ENCODE measurements at places on chromosomes 5 and 9.

GRCh38 chr5:139312075-139312474 is 18.5 kb downstream of the MATR3 start:
- DNase-seq = no peak

- no peak for DNase-seq
Observed at GRCh38 chr5:76859591-76860247, 9.9 kb downstream of the S100Z start.

DNA sequence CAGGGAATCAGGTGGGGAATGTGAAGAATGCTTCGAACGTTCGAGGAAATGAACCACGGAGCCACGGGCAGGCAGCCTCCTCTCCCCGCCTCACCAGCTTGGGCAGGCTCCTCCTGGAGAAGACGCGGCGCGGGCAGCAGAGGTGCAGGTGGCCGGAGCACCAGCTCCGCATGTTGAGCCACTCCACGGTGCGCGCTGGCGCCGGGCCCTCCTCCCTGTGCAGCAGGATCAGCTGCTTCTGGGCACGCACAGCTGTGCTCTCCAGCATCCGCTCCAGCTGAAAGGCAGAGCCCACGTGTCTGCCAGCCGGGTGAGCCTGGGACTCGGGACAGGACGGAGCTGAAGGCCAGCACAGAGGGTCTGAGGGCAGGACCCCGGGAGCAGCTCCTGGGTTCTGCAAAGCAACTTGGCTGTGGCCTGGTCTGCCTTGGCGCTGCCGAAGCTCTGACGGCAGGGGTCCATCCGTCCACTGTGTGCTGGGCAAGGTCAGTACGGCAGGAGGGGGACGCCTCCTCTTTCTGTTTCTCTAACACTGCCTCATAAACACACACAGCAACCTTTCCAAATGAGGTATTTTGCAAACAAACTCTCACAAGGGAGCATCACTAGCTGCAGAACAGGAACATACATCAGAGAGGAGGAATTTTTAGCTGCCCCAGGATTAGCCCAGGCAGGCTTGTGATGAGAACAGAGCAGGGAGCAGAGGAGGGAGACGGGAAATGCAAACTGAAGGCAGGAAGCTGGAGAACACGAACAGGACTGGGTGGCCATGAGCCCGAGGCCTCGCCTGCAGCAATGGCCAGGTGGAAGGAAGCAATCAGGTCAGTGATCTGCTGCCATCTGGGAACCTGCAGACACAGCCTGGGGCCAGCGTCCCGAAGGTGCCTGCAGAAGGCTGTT is 20.1 kb upstream of the NSMF start:
- DNase-seq = no peak

DNA sequence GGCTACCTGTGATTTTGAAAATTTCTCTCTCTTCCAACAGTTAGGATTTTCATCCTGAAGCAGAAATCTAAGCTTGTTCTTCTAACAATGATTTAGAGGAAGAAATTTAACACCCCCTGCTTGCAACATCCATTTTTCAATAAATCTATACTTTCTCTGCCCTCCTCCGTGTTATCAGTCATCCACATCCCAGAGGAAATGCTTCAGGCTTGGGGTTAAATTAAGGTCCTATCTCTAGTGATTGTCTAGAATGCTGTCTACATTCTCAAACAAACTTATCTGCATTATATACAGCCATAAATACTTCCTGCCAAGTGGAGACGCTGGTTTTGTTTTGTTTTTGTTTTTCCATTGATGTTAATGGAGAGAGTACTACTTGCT is 371.0 kb downstream of the CSNK1G3 start:
- no peak for DNase-seq

DNA sequence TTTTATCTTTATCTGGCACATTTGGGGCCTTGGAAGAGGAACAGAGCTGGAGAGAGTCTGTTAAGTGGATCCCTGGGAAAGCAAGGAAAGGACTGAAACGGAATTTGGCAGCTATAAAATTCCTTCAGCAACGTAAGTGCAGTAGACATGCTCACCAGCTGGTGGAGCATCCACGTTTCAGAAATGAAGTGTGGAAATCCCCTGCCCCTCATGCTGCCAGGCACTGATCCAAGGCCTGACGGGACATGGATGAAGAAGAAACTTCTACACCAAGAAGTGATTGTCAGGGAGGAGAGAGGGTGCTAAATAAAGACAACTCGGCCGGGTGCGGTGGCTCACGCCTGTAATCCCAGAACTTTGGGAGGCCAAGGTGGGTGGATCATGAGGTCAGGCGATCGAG is 209.3 kb downstream of the ROR2 start:
- no peak for DNase-seq

DNA sequence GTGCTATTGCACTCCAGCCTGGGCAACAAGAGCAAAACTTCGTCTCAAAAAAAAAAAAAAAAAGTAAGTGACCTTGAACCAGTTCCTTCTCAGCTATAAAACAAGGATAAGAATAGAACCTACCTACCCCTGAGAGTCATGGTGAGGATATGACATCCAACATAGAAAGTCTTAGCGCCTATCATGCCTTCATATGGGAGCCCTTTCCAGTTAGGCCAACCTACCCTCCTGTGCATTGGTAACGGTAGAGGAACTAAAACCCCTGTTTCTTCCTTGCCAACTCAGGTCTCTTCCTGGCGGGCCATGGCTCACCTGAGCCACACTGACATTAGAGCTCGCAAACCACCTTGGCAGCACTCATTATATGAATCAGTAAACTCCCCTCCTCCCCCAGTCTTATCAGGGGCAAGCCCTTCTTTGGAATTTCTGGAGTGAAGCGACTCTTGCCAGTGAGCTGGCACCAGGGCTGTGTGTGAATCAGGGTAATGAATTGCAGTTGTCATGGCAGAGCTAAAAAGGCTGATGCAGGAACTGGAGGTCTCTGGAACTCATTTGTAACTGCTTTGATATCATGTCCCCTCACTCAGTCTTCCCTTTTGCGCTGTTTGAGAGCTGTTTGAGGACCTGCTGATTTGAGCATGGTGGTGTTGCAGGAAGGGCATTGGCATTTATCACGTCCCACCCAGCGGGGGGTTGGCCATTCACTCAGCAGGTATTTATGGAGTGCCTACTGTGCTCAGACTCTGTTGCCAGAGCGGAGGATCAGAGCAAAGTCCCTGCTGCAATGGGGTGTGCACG is 10.3 kb downstream of the WWC1 start:
- DNase-seq = no peak

DNA sequence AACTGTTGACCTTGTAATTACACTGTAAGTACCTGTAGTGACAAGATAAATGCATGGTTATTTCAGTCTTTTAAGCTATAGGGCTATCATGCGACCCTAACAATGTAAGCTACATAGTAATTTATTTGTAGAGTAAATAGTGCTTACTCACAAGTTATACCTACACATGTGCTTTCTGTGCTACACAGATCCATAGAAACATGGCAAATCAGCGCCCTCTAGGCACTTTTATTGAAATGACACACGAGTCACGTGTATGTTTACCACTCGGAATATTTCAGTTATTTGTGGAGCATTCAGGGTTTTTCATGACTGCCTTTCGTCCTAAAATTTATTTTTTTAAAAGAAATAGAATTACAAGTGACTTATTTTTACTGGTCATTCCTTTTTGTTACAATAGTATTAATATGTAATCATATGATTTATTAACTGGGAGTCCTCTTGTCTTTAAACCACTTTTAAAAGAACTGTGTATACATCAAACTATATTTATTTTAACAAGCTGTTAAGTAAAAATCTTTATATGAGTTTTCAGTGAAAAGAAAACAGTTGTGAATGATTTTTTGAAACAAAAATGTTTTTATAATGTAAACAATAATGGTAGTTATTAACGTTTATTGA is 1242.3 kb upstream of the WWC1 start:
- peak; percentile 11 for DNase-seq

DNA sequence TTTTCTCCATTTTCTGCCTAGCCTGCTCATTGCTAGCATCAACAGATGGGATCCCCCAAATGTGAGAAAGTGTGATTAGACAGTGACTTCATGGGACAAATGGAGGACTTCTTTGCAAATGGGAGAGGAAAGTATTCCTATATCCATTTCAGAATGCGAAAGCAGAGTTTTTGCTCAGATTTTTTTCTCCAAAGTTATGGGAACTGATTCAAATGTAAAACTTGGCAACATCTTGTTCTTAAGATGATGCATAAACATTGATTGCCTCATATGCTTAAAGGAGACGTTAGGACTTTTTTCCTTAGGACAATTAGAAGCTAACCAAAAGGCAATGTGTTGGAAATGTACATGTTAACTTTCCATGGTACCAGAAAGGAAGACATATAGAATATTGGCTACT is 704.3 kb upstream of the ZNF608 start:
- no peak for DNase-seq

DNA sequence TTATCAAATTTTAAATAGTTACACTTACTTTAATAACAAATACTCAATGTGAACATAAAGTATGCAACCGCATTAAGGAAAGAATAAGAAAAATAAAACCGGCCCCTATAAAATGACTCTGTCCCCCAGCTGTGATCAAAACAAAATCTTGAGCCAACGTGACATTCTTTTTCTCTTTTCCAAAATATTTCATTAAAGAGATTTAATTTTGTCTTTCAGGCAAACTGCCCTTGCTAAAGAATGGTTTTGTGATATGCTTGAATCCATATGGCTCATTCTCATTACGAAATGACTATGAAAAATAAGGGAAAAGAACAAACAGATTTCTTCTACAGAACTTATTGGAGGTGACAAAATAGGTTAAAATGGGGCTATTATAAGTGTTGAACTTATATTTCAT is 197.0 kb downstream of the NR2F1-AS1 start:
- DNase-seq = no peak

DNA sequence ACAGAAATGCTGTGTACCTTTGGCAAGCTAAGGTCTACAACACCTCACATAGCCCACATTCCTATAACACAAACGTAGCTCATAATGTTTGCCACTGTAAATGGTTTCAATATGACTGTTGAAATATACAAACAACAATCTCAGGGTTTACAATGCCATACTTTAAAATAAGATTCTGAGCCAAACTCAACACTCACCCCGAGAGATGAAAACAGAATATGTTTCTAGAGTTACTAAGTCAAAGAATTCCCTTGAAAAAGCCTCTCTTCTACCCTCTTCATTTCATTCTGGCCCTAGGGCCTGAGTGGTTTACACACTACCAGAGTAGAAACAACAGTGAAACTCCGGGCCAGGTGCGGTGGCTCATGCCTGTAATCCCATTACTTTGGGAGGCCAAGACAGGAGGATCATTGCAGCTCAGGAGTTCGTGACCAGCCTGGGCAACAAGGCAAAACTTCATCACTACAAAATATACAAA is 72.6 kb downstream of the MYO10 start:
- no peak for DNase-seq
